Activated CD4-positive, CD25-positive, alpha-beta regulatory T cell (primary cell): ENCODE measurements at places on chromosomes 13 and 19.

DNA sequence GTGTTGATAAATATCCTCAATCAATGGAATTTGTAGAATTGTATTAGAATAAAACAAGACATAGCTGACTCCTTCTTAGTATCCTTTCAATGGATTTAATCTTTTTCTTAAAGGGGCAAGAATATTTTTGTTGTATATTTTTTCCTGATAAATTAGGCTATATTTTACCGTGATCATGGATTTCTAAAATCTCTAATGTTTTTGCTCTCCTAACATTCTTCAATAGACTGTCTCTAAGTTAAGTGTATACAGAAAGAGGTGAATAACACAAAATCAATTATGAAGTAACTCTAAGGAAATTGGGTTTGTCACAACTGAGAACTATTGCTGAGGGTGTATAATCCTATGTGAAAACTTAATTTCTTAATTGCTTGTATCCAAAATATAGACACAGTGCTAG, at the start of gene OR7E24:
Gene OR7E24 (plus strand): TSS at position 301 of the 400 bp plus-strand sequence. CDS start 114 bp downstream, outside the sequence.
- no peak for DNase-seq

DNA sequence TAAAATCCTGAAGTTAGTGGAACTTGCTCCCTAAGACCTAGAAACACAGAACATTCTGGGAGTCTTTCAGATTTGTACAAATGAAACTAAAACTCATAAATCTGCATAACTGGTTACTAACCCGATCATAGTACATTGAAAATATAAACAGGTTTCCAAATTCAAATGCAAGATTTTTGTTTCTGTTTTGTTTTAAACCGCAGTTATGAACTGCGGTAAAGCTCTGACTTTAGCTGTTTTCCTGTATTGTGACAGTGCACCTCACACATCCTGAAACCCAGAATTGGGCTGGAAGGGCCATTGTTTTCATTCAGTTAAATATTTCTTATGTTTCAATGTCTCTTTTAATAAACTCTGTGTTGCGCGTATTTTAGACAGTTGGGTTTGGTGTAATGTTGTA, 204.7 kb downstream of the SHISA2 start:
- no peak for DNase-seq

GRCh38 chr19:49776371-49776764, 9.6 kb downstream of the AP2A1 start:
- no peak for DNase-seq

DNA sequence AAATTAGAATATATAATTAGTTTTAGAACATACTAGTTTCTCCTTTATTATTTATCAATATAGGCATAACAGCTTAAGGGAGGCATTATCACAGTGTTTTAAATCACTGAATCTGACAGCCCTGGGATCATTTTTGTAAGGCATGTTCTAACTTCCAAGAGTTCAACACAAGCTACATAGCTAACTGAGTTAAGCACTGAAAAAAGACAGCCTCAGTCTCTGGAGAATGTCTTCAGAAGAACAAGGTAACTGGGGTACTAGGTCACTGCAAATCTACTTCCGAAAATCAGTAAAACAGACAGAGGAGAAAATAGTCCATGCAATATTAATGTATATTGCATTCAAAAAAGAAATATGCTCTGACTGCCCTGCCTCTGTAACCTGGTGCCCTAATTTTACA, 502.1 kb downstream of the RFC3 start:
- DNase-seq = no peak

- no peak for DNase-seq
These were observed 3.4 kb upstream of the POMP start for GRCh38 chr13:28655561-28655960.

DNA sequence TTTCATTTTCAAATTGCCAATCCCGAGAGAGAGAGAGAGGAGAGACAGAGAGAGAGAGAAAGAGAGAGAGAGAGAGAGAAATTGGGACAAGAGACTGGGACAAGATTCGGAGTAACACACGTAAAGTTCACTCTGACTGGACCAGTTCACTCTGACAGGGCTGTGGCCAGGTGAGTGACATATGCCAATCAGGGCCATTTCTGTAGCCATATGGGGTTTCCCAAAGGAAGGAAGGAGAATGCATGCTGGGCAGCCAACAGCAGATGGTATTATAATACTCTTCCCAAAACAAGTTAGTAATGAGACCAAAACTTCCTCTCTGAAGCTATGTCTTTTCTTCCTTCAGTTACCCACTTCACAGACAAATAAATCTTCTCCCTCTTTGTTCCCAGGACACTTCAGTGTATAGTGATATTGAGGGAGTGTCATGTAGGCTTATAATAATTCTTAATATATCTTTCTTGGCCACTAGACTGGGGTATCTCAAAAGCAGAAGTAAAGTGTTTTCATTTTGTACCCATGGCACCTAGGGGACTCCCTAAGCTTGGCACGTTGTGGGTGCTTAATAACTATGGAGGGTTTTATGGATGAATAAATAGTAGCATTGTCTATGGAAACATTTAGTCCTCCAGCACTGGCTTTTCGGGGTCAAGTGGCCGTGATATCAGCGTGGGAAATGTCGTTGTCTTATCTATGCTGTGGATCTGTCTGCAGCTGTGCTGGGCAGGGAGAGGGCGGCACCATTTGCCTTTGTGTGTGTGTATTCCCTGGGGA, 51.6 kb downstream of the SERP2 start:
- no peak for DNase-seq
